ENCODE measurements at places on chromosomes 12 and 14.

GRCh38 chr14:99792210-99792535 lies 1.0 kb upstream of the EML1 start:
- no peaks in the 10 kb centered on the region for H3K27me3 ChIP-seq
- no peaks in the 10 kb centered on the region for H3K36me3 ChIP-seq
- H3K27ac ChIP-seq = no peak overlapping the region
- no peak for DNase-seq
- H3K4me3 ChIP-seq = no peak overlapping the region

DNA sequence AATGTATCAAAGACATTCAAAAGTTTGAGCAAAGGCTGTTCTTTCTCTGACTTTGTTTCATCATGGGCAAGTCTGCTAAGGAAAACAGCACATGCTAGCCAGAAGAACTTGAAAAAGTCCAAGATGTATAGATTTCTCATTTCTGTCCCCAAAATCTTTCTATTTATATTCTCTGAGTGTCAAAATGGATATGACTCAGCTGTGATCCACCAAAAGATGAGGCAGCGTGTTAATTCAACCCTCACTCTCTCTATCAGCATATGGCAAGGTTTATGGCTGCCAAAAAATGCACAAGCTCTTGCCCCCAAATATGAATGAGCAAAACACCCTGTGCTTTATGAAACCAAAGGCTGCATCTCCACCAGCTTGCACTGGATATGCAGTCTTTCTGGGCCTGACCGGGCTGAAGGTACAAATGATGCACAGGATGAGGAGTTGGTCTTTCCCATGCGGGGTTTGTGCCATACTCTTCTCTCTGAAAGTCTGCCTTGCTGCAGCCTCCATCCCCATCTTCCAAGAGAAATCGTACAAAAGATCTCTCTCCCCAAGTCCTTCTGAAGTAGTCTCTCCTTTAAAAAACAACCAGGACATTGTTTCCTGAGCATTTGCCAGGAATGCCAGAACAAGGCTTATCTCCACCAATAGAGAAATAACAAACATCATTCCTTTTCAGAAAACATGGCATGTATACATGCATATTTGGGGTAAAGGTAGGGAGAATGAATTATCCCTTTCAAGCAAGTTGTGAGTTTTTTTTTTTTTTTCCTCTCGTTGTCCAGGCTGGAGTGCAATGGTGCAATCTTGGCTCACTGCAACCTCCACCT lies 203.4 kb downstream of the TMX1 start:
- no peak overlapping the region for H3K4me3 ChIP-seq
- DNase-seq = no peak
- H3K4me1 ChIP-seq = no peaks in the 10 kb centered on the region
- no peaks in the 10 kb centered on the region for H3K36me3 ChIP-seq

DNA sequence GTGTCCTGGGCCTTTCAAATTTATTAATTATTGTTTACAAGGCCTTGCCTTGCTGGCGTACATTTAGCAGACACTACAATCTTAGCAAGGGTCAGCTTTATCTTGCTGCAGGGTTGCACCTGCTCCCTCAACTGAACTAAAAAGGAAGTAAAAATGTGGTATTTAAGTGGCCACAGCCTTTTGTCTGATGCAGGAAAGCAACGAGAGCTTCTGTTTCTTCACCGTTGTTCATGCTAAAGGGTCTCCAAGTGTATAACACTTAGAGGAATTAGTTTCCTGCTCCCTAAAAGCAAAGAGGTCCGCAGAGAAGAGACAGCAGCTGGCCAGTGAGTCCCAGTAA lies 62.8 kb upstream of the EGLN3 start:
- DNase-seq = no peak
- no peaks in the 10 kb centered on the region for H3K27me3 ChIP-seq
- no peak overlapping the region for H3K4me3 ChIP-seq
- H3K27ac ChIP-seq = no peak overlapping the region
- H3K4me1 ChIP-seq = no peaks in the 10 kb centered on the region
- H3K36me3 ChIP-seq = no peaks in the 10 kb centered on the region

- H3K4me3 ChIP-seq = no peak overlapping the region
- H3K36me3 ChIP-seq = no peaks in the 10 kb centered on the region
- H3K27ac ChIP-seq = no peak overlapping the region
- H3K27me3 ChIP-seq = no peaks in the 10 kb centered on the region
- DNase-seq = no peak
These were observed 35.3 kb downstream of the TRAFD1 start for GRCh38 chr12:112160611-112161010.

DNA sequence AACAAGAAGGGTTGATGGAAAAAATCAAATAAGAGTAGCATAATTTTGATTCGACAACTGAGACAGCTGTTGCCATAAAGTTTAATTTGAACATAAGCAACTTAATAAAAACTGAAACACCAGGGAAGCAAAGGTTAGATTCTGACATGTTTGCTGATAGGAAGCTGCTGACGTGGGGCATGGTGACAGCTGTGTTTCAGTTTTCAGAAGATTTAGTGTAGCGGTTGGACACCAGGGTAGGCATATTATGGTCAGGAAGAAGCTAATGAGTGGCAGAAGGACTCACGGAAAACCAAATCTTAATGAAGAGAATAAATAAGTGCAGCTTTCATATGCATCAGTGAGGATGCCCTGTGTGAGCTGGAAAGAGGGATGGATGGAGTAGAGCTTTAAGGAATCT lies 336.7 kb upstream of the RPL10L start:
- peak overlapping the region; percentile 30 for H3K27ac ChIP-seq
- no peaks in the 10 kb centered on the region for H3K4me1 ChIP-seq
- H3K4me3 ChIP-seq = no peak overlapping the region

GRCh38 chr14:105290621-105291346 lies 10.0 kb downstream of the BRF1 start:
- no peaks in the 10 kb centered on the region for H3K27me3 ChIP-seq
- no peaks in the 10 kb centered on the region for H3K36me3 ChIP-seq
- H3K4me1 ChIP-seq = no peaks in the 10 kb centered on the region
- H3K4me3 ChIP-seq = no peak overlapping the region

DNA sequence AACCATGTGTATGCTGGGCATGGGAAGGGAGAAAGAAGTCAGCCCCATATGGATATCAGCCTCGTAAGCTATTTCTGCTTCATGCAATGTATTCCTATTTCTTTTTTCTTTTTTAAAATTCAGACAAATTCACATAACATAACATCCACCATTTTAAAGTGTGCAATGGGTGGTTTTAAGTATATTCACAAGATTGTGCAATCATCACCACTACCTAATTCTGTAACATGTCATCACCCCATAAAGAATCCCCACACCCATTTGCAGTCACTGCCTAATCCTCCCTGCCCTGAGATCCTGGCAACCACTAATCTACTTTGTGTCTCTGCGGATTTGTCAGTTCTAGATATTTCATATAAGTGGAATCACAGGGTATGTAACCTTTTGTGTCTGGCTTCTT lies 9.5 kb downstream of the POMT2 start:
- no peaks in the 10 kb centered on the region for H3K36me3 ChIP-seq
- H3K27me3 ChIP-seq = no peaks in the 10 kb centered on the region
- peaks cover 5% of the 10 kb centered on the region for H3K4me1 ChIP-seq
- no peak overlapping the region for H3K4me3 ChIP-seq
- no peak overlapping the region for H3K27ac ChIP-seq

- DNase-seq = no peak
- H3K27me3 ChIP-seq = no peaks in the 10 kb centered on the region
- H3K4me1 ChIP-seq = no peaks in the 10 kb centered on the region
- H3K27ac ChIP-seq = no peak overlapping the region
- H3K36me3 ChIP-seq = no peaks in the 10 kb centered on the region
- no peak overlapping the region for H3K4me3 ChIP-seq
These were observed 355.1 kb upstream of the CCDC196 start for GRCh38 chr14:66131111-66131510.

GRCh38 chr12:79680051-79680450 lies 10.7 kb downstream of the PAWR start:
- H3K36me3 ChIP-seq = no peaks in the 10 kb centered on the region
- no peak for DNase-seq
- peaks cover 6% of the 10 kb centered on the region for H3K4me1 ChIP-seq
- no peak overlapping the region for H3K27ac ChIP-seq
- no peaks in the 10 kb centered on the region for H3K27me3 ChIP-seq
- H3K4me3 ChIP-seq = no peak overlapping the region

- no peak overlapping the region for H3K4me3 ChIP-seq
- H3K4me1 ChIP-seq = no peaks in the 10 kb centered on the region
- no peak overlapping the region for H3K27ac ChIP-seq
- no peaks in the 10 kb centered on the region for H3K27me3 ChIP-seq
- DNase-seq = no peak
These were observed 110.4 kb downstream of the TMTC1 start for GRCh38 chr12:29673346-29673745.

- no peak overlapping the region for H3K27ac ChIP-seq
- no peak for DNase-seq
- H3K4me1 ChIP-seq = no peaks in the 10 kb centered on the region
- H3K36me3 ChIP-seq = no peaks in the 10 kb centered on the region
- H3K27me3 ChIP-seq = no peaks in the 10 kb centered on the region
These were observed 1.6 kb upstream of the C1S start for GRCh38 chr12:7058850-7059395.

GRCh38 chr14:50060871-50061663 lies 55.3 kb downstream of the VCPKMT start:
- DNase-seq = no peak
- H3K4me3 ChIP-seq = no peak overlapping the region
- peaks cover 34% of the 10 kb centered on the region for H3K4me1 ChIP-seq
- H3K27ac ChIP-seq = peak overlapping the region; percentile 41

DNA sequence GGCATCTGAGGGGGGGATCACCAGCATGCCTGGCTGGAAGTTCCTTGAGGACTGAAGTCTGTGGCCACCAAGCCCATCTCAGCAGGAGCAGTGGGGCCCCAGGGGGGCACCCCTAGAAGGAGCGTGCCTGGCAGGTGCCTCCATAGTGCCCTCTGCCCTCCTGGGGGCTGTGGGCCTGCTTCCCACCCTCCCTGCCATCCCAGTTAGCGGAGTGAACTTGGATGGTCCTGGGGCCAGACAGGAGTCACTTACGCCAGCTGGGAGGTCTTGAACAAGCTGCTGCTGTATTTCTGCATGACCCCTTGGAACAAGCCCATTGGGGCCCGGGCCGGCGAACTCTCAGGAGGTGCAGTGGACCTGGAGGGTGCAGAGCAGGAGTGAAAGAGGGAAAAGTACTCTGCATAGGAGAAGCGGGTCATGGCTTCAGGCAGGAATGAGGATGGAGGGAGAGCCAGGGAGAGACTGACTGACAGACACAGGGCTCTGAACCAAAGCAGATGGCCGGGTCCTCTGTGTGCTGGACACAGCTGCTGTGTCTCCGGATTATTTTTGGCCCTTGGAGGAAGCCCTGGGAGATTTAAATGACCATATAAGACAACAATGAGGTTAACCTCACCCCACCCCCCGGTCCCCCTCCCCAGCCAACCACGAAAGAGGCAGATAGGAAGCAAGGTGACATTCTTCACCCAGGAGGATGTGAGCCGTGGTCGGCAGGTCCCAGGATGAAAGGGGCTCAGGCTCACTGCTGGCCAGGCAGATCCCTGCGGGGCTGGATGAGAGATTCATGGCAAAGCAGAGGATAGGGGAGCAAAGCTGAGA lies 19.6 kb downstream of the ASB2 start:
- H3K27me3 ChIP-seq = no peaks in the 10 kb centered on the region
- no peaks in the 10 kb centered on the region for H3K36me3 ChIP-seq
- no peak overlapping the region for H3K4me3 ChIP-seq
- no peak for DNase-seq
- peaks cover 45% of the 10 kb centered on the region for H3K4me1 ChIP-seq

GRCh38 chr12:14952299-14952921 lies 9.0 kb downstream of the ARHGDIB start:
- H3K4me3 ChIP-seq = peak overlapping the region; percentile 23
- peaks cover 93% of the 10 kb centered on the region for H3K4me1 ChIP-seq
- H3K27ac ChIP-seq = peak overlapping the region; percentile 94
- peaks cover 2% of the 10 kb centered on the region for H3K36me3 ChIP-seq

- no peak overlapping the region for H3K27ac ChIP-seq
- no peaks in the 10 kb centered on the region for H3K36me3 ChIP-seq
- no peak overlapping the region for H3K4me3 ChIP-seq
- peaks cover 19% of the 10 kb centered on the region for H3K4me1 ChIP-seq
- no peak for DNase-seq
These were observed 111.1 kb upstream of the RAP1B start for GRCh38 chr12:68499616-68500015.

- no peak overlapping the region for H3K4me3 ChIP-seq
- H3K36me3 ChIP-seq = no peaks in the 10 kb centered on the region
- H3K27ac ChIP-seq = no peak overlapping the region
- DNase-seq = no peak
These were observed 392.3 kb upstream of the TMPO start for GRCh38 chr12:98123021-98123461.

Data from MM.1S (cell line).